Stimulated activated CD8-positive, alpha-beta memory T cell treated with anti-CD3 and anti-CD28 coated beads, Interleukin-2, amount 100 ng/mL, for 1 hour (primary cell): ENCODE measurements at places on chromosomes 5 and 9.

DNA sequence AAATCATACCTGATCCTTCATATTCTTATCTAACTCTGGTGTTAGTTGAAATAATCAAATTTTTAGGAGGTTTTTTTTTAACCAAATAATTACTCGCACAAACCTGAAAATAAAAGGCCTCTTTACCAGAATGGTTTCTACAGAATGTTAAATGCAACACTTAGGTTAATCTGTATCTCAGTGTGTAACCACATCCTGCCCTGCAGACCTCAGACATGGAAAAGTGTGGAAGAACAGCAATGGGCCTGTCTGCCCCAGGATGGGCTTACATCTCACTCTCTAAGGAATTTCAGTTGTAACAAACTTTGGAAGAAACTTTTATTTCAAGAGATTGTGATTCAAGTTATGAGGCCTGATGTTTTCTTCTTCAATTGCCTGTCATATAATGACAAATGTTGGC lies 32.5 kb upstream of the MIER3 start:
- DNase-seq = no peak

- DNase-seq = no peak
Measured at GRCh38 chr5:108615216-108615615, 132.5 kb upstream of the FER start.

DNA sequence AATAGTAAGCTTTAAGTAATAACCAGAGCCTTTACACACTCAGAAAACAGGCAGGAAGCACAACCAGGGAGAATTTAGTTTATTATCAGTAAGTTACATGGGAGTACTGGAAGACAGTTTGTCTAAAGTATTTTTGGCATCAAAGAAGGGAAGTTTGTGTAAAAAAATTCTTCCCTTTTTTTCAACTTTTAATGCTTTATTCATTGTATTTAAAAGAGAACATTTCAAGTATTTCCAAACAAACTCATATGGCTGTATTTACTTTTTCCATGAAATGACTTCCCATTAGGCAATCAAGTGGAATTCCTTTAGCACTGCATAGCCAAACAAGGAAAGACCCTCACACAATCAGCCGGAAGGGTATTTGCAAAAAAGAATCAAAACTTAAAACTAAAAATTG lies 26.7 kb downstream of the RNF145 start:
- no peak for DNase-seq

DNA sequence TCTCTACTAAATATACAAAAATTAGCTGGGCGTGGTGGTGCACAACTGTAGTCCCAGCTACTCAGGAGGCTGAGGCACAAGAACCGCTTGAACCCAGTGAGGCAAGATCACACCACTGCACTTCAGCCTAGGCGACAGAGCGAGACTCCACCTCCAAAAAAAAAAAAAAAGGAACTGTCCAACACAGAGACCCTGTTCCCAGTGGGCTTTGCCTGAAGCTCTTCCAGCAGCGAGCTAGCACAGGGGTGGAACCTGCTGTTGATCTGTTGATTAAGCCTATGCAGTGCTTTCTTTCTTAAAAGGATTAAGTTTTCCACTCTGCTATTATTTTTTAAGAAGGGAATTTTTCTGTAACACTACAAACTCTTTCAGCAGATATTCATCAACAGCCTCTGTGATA lies 171.0 kb upstream of the TUT7 start:
- no peak for DNase-seq

DNA sequence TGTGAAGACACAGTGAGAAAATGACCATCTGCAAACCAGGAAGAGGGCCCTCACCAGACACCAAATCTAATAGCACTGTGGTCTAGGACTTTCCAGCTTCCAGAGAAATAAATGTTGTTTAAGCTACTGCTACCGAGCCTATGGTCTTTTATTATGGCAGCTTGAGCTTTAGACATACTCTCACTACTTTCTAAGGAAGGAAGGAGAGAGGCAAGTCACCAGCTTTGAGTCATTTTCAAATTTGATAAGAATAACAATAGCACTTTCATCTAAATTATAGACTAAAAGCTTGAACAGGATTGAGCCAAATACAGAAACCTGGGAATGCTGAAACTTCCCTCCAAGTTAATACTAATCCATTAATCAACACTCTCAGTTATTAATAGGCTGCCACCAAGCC lies 64.4 kb downstream of the PLPPR1 start:
- DNase-seq = no peak

GRCh38 chr5:125337294-125337693 lies 590.9 kb upstream of the ZNF608 start:
- no peak for DNase-seq

- DNase-seq = no peak
Measured at GRCh38 chr5:133116601-133117000, 64.8 kb downstream of the HSPA4 start.

DNA sequence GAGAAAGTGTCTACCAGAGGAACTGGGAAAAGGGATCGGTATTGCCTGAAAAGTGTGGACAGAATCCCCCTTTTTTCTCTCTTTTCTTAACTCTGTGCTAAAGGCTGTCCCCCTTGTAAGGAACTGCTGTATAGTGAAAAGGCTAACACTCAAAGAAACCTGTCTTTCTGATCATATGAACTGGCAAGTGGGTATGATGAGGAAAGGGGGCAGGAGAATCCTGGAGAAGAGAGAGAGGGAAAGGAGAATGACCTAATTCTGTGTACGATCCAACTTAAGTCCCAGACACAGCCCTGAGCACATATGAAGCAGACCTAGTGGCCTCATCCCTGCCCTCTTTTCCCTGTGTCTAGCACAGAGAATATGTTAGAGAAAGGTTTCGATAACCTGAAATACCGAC lies 967 bp downstream of the ANKRD31 start:
- DNase-seq = no peak

DNA sequence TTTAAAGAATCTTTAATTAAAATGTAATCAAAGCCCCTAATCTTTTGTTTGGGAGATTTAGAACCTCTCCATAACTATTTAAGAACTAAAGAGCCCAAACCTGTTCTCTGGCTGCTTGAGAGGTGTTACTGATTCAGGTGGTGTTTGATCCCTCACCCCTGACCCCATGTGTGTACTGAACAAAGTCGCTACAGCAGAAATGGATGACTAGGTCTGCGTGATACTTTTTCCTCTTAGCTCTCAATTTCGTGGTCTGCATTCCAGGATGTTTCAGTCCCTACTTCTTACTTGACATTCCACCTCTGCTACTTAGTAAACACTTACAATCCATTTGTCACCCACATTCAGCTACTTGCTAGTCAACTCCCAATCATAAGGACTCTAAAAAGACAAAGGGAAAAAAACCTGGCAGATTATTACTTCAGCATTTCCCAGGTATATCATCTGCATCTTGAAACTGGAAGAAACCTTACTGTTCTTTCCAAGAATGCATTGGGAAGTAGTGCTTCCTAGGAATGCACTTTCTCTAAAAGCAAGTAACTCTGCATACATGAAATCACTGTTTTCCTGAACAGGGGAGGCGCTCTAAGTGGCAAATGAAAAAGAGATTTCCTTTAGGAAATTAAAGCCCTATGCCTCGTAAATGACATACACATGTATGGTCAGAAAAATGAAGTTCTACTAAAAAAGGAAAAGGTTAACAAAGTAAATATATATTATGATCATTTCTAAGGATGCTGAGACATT lies 1091.6 kb downstream of the PTPRD start:
- no peak for DNase-seq
